NCI-H345 (cell line): ENCODE measurements at places on chromosomes 5 and 9.
A peak's percentile ranks its signal among the peaks of the same experiment; 100 is the strongest.

GRCh38 chr5:74357827-74358226 lies 282.7 kb downstream of the ENC1 start:
- no peak for DNase-seq

DNA sequence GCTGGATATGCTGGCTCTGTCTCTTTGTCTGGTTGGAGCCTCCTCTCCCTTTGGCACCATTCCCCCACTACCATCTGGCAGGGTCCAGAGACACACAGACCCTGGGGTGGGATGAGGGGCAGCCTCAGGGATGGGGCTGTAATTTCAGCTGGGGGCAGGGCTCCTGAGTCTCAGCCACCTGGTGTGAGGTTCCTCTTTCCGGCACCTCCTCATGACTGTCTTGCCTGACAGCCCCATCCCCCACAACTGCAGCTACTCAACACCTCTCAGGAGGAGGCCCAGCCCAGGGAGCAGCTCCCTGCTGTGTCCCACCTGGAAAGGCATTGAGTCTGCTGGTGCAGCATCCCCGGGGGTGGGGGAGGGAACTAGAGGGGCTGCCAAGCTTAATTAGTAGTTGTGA lies 11.7 kb upstream of the RPS14 start:
- DNase-seq, result peak; percentile 84

DNA sequence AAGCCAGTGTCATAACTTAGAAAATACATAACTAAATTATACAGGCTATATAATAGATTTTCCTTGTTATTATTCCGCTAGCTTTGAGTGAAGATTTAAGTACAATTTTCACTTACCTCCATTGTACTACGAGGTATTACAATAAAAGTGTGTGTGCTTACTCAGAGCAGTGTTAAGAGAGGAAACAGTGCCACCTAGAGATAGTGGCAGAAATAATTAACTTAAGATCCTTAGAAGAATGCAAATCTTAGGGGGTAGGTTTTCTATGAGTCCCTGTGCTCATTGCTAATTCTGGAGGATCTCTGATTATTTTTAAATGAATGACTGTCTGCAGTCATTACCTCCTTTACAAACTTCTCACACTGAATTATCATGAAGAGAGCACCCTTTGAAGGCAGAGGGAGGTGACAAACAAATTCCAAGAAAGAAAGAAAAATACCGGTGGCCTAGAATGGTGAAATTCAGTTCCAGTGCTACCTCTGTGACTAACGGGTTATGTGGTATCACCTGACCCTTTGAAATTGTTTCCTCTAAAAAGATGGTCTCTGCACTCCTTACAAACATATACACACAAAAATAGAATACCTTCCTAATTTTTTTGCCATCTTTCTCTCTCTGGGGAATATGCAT lies 379.8 kb downstream of the TRIM36 start:
- DNase-seq, result peak; percentile 1

- no peak for DNase-seq
These were observed 13.9 kb upstream of the BTNL3 start for GRCh38 chr5:180974612-180975315.

GRCh38 chr9:21322911-21323461 lies 12.2 kb downstream of the KLHL9 start:
- DNase-seq, result no peak

DNA sequence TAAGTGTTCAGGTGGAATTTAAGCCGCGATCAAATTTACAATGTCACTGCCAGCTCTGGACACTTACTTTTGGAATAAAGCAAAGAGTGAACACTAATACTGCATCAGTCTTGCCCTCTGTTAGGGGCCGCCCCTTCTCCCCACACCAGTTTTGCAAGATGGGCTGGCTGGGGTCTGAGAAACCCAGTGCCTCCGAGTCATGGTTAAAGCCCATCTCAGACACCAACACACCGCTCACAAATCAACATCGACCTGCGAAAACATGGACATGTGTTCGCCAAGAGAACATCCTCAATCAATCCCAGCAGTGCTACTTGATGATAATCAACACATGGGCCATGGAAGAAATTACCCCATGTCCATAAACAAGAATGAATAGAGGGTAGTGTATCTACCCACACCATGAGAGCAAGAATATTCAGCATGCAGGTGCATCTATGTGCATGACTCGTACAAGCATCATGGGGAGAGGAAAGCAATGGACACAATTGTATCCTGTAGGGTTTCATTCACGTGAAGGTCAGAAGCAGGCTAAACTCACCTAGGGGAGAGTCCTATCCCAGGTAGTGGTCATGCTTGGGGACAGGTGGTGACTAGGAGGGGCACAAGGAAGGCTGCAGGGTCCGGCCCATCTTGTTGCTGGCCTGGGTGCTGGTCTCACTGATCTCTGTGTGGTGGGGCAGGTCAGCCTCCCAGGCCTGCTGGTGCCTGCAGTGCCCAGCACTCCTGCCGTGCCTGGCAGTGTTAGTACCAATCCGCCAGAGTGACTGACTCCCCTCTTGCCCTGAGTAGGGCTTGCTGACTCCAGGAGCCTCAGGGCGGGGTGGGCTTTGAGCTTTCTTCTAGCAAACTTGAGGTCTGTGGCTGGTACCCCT lies 5.0 kb downstream of the S1PR3 start:
- DNase-seq, result no peak

DNA sequence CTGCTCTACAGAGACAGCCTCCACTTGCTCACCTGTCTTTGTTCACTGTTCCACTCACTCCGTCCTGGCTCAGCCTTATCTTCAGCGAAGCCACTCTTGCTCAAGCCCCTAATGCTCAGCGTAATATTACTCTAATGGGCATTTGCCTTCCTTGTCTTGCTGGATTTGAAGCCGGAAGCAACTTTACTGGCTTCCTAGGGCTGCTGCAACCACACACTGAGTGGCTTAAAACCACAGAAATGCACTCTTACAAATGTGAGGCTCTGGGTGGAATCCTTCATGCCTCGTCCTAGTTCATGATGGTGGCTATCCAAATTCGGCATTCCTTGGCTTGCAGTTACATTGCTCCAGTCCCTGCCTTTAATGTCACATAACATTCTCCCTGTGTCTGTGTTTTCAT lies 85.5 kb upstream of the MARCHF11 start:
- DNase-seq, result no peak

- no peak for DNase-seq
These were observed 390.6 kb downstream of the CDH9 start for GRCh38 chr5:26647781-26648180.

DNA sequence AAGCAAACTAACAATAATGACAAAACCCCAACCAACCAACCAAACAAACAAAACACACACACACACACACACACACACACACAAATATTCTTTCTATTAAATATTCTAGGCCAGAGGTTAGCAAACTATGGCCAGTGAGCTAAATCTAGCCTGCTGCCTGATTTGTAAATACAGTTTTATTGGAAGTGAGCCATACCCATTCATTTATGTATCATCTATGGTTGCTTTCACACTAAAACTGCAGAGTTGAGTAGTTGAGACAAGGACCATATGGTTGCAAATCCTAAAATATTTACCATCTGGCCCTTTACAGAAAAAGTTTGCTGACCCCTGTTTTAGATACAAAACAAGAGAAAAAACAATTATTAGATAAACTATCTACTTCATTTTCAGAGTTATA lies 620.5 kb upstream of the SEMA6A start:
- no peak for DNase-seq

DNA sequence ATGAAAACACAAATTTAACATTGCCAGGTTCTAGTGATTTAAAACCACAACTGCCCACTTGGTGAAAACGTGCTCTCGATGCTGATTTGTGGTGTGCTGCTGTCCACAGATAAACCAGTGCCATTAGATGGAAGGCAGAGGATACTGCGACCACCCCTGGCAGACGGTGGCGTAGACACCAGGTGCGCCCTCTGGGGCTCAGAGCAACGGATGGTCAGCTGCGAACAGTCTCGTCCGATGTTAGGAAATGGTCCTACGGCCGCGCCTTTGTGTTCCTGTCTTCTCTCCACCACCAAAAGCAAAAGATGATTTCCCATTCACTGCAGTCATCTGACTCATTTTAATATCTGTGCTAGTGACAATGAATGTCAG lies 43.2 kb downstream of the UBE2QL1 start:
- no peak for DNase-seq

DNA sequence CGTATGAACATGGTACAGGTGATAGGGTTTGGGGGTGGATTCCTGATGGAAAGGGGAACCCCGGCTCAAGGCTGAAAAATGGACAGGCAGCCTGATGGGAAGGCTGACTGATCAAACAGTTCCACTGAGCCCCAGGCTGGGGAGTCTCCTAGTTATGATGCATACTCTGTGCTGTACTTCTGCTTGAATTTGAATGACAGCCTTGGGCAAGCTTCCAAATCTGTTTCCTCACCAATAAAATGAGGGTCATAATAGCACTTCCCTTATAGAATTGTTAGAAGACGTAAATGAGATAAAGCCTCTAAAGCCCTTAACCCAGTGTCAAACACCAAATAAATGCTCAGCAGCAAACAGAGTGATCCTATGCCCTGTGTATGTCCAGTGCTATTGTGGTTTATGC lies 478.5 kb upstream of the DMAC1 start:
- DNase-seq, result no peak

DNA sequence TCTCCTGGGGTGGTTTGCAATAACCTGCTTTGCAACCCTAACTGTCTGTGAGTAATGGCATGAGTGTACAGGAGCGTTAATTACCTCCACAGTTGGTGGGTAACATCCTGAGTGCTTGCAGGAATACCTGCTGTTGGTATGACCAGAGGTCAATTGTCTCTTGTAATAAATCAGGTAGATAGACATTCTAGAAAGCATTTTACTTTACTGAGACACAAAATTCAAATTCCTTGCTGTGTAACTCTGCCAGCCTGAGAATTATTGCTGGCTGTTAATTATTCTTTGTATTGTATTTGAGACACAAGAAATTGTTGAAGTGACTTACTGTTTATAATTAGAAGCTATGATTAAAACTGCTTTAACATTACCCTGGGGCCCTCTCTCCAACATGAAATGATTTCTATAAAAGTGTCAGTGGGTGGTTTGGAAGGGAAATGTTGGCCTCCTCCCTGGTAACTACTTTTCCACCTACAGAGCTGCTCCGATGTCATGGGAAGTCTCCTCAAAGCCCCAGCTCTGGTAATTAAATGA lies 150.8 kb upstream of the ADCY2 start:
- DNase-seq, result no peak

- no peak for DNase-seq
These were observed 45.2 kb downstream of the ENC1 start for GRCh38 chr5:74595143-74595925.

DNA sequence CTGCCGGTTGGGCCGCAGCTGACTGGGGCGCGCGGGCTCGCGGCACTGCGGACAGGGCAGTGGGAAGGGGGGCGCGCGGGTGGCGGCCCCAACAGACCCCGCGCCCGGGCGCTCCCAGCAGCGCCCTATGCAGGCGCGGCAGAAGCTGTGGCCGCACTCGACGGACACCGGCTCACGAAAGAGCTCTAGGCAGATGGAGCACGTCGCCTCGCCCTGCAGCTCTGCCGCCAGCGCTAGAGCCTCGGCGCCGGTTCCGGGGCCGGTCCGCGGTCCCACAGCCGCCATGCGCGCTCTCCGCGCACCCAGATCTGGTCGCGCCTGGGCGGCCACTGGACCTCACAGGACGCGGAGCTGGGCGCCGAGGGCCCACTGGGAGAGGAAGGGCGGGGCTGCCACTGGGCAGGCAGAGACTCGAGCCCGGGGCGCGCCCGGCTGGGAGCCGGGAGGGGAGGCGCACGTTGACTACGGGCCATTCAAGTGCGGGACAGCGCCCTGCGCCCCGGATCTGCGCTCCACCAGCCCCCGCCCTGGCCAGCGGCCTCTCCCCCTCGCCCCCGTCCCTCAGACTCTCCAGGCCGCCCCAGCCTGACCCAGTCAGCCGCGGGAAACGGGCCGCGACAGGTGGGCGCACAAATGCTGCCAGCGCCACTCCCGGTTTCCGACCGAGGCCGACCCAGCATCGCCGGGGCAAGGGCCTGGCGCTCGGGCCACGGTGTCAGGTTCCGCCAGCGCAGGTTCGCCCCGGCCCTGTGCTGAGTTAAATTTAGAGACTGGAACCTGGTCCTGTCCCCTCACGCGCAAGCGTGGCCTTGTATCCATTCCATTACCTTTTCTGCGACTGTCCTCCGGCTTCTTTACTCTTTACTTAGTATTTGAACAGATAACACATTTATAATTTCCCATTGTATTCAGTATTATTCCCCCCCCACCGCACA lies at the start of gene TRIM7:
Gene TRIM7, minus strand, starts transcription at position 371 of the 935 bp plus-strand sequence. Its CDS starts 86 bp downstream, at position 285.
- no peak for DNase-seq

GRCh38 chr9:110072597-110073355 lies 135.2 kb downstream of the C9orf152 start:
- no peak for DNase-seq

- no peak for DNase-seq
These were observed 2.0 kb upstream of the F2RL2 start for GRCh38 chr5:76625087-76625815.

DNA sequence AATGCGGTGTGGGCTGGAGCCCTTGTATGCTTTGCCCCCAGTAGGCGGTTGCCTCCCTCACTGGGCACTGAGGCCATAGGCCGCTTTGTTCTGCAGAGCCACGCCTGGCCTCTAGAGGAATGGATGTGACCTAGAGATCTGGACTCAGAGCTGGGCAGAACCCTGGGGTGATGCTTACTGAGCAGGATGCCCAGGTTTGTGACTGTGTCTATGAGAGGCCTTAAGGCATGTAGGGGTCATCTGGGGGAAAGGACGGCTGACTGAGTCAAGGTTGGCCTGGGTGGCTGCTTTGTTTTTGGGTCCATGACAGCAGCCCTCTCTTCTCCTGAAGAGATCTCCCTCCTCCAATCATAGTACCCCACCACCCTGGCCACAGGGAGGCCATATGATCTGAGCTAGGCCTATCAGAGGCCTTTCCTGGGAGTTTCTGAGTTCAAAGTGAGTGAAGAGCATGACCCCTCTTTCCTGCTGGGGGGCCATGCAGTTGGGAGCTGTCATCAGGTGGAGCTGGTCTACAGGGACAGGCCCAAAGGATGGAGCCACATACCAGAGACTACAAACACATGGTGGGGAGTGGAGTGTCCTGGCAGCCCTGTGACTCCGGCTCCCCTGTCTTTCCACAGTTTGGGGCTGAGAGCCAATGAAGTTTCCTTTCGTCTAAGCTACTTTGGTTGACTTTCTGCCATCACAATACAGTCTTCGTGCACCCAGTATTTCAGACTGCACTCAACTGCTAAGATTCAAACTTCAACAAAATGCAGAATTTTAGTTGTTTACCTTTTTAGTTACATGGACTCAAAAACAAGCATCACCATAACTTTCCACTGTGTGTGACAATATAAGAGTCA lies 165.4 kb downstream of the AUH start:
- DNase-seq, result no peak

DNA sequence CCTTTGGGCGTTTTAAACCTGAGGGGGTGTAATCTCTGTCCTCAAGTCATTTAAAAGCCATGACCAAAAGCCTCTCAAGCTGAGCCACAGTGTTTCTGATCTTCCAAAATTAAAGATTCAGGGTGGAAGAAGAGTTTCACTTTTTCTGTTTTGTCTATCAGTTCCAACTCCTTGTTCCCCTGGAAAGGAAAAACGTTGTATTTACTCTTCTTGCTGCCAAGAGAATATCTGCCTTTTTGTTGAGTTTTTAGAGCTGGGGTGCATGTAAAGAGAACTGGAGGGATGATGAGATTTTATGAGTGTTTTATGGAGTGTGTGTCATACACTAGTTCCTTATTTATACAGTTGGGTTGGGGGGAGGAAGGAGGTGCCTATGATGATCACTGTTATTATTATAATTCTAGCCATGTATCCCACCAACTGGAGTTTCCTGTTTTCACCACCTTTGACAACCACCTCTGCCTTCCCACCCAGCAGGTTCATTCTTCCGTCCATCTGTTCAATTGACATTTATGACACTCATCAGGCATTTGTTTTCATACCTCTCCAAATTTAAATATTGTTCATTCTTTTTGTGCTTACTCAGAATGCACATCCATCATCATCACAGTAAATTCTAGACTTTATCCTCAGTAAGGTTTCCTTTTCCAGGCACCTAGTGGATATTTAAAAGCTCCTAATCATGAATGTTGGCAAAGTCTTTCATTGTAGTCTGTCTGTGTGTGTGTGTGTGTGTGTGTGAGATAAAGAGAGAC lies 97.9 kb upstream of the MPDZ start:
- no peak for DNase-seq
